Omental fat pad (tissue), 4 donors: ENCODE measurements at places on chromosomes 4 and X.

- DNase-seq = no peak
These were observed 128.0 kb downstream of the FRAS1 start for GRCh38 chr4:78185117-78185516.

DNA sequence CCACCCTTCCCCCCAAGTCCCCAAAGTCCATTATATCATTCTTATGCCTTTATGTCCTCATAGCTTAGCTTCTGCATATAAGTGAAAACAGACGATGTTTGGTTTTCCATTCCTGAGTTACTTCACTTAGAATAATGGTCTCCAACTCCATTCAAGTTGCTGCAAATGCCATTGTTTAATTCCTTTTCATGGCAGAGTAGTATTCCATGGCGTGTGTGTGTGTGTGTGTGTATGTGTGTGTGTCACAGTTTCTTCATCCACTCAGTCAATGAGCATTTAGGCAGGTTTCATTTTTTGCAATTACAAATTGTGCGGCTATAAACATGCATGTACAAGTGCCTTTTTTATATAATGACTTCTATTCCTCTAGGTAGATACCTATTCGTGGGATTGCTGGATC is 107.5 kb upstream of the GALNT7 start:
- DNase-seq = no peak

DNA sequence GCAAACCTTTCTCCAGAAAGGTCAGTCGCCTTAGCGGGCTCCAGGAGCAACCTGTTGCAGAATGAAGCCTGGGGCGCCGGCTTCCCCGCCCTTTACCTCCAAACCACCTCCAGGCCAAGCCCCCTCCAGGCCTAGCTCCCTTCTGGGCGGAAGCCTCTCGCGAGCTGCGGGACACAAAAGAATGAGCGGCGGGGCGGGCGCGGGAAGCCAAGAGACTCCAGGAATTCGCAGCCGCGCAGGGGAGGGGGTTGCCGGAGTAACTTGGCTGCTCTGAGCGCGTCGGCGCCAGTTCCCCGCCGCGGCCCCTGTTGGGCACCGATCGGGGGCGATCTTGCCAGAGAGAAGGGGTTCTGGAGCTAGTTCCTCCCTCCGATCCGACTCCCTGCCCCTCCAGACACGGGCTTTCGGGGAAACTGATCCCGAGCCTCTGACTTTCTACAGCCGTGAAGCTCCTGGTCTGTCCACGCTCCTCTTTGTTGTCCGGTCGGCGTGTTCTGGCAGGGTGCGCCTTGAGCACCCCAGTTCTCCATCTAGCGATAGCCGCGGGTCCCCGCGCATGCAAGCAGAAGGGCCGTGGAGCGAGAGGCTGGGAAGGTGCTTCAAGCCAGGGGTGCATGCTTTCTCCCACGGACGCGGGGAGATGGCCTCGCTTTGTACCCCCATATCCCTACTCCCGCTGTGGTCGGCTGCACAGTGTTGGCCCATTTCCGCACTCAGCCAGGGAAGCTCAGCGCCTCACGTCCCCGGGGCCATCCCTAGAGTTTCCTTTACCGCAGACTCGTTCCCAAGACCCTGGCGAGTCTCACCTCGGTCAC is 1.2 kb downstream of the PROM1 start:
- DNase-seq = no peak

GRCh38 chrX:12614266-12614665 is 176.9 kb upstream of the PRPS2 start:
- no peak for DNase-seq

DNA sequence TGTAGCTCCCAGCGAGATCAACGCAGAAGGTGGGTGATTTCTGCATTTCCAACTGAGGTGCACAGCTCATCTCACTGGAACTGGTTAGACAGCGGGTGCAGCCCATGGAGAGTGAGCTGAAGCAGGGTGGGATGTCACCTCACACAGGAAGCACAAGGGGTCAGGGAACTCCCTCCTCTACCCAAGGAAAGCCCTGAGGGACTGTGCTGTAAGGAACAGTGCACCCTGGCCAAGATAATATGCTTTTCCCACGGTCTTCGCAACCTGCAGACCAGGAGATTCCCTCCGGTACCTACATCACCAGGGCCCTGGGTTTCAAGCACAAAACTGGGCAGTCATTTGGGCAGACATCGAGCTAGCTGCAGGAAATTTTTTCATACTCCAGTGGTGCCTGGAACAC is 216.4 kb upstream of the TET2 start:
- DNase-seq = no peak

DNA sequence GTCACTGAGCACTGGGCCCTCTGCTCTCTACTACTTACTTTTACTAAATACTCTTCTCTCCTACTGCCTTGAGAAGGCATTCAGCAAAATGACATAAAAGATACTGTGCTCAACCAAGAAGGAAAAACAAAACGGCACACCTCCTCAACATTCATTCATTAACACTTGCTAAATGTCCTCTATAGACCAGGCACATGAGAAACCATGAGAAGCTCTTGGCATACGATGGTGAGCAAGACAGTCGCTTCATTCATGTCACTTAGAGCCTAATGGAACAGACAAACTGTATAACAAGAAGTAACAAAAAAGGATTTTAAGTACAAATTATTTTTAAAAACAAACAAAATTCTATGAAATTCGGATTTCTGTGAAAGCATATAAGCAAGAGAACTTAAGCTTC is 38.7 kb downstream of the COL25A1 start:
- no peak for DNase-seq

DNA sequence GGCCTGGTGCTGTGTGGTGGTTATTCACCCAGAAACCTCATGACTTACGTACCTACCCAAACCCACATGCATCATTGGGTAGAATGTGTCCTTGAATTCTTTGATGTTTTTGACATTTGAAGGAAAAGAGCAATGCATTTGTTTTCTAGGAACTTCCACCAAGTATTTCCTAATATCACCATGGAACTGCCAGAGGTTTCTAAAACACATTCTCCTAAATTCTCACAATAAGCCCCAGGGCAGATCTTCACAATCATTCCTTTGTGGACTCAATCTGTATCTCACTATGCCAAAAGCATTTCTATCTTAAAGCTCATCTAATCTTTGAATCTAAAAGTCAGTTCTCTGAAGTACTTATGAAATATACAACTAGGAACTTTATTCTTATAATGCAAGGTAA is 8.3 kb upstream of the ODAM start:
- no peak for DNase-seq

DNA sequence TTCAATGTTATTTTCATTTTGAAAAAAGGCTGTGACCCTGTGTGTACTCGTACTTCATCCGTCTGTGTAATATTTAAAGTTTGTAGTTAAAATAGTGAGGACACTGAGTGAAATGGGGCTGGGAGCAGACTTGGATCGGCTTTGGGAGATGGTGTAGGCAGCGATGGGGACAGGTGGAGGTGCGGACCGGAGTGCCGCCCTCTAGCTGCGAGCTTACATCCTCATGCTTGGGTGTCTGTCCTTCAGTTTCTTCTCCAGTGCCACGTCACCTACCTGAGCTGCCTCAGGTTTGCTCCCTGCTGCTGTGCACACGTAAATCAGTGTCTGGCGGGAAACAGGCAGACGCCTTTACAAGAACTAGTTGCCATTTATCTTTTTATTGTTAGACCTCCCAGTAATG is 146.1 kb downstream of the GPR143 start:
- no peak for DNase-seq

DNA sequence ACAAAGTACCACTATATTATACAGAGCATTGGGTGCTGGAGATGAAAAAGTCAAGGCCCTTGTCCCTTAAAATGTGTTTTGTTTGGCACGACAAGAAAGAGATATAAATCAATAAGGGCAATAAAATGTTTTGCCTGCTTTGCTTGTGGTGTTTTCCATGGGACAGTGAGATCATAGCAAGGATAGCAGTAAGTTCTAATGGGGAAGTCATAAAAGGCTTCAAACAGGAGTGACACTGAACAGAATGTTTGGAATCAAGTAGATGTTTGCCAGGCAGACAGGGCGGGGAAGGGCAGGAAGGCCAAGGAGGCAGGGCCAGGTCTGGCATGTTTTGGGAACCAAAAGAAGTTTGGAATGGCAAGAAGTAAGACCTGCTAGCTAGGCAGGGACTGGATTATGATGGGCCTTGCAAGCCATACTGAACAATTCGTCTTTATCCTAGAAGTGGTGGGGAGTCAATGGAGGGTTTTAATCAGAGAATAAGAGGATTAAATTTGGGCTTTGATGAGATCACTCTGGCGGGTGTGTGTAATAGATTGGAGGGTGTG is 16.4 kb downstream of the FGF2 start:
- DNase-seq = no peak

GRCh38 chr4:27635936-27636913 is 775.6 kb downstream of the STIM2 start:
- no peak for DNase-seq

DNA sequence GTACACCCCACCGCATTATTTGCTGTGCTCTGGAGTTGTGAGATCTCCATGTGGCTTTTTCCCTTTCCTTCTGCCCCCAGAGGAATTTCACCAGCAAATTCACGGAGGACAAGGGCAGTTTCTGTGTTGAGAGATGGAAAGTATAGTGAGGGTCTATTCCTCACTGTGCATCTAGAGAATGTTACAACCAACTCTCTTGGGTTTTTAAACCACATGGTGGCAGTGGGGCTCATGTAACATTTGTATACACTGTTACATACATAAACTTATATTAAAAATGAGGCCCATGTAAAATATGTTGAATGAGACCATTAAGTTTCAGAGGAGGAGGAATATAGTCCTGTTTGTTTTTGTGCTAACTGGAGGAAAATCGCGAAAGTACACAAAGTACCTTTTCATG is 909 bp upstream of the PRKG2 start:
- DNase-seq = no peak

- no peak for DNase-seq
These were observed 230.2 kb downstream of the NLGN4X start for GRCh38 chrX:5998456-5998855.

DNA sequence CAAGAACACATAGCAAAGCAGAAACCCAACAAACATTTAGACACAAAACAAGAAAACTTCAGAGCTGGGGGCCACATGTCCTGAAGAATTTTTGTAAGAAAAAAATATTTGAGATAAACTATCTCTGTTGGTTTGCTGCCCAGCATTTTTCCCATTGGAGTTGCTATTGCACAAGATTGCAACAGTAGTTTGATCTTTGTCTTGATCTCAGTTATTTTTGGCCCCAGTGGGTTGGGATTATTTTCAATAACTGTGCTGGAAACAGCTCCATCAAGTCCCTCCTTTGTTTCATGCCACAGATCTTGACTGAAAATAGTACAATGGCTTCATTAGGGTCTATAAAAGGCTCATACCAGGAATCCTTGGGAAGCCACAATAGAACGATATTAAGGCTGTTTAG is 103.8 kb upstream of the RAI2 start:
- no peak for DNase-seq
